Activated CD4-positive, CD25-positive, alpha-beta regulatory T cell treated with anti-CD3 and anti-CD28 coated beads, Interleukin-2, amount 50 U/mL, for 72 hours (primary cell): ENCODE measurements at places on chromosomes 5 and 9.

- DNase-seq, result no peak
These were observed 307.2 kb downstream of the HTR1A start for GRCh38 chr5:63655043-63655442.

- no peak for DNase-seq
These were observed at the start of gene CDX1 for GRCh38 chr5:150166650-150167511. Gene CDX1, plus strand, starts transcription at chr5:150166778. Its CDS starts 99 bp downstream, at chr5:150166877.

DNA sequence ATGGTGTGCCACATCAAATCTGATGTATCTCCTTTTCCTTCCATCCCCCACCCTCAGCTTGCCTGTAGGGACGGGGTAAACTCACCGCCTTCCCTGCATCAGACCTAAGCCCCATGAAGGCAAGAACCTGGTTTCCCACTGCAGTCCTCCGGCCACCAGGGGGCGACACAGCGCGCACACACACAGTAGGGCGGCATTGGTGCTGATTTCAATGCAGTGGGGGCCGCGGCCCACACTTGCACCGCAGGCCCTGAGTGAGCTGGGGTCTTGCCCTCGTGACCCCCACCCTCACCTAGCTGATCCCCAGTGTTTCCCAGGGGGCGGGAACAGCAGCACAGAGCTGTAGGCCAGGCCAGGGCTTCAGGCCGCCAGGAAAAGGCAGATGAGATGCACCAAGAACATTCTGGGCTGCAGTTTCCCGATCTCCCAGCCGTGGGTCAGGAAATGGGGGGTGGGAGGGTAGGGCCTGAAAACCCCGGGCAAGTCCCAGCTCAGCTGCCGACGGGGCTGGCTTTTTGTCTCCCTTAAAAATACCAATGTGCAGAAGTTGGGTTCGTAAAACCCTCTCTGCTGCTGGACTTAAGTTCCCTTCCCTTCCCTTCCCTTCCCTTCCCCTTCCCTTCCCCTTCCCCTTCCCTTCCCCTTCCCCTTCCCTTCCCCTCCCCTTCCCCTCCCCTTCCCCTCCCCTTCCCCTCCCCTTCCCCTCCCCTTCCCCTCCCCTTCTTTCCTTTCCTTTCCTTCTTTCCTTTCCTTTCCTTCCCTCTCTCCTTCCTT is 19.5 kb downstream of the FAM163B start:
- peak; percentile 72 for DNase-seq

GRCh38 chr9:109409773-109410397 is 88.2 kb downstream of the PTPN3 start:
- no peak for DNase-seq
